Naive thymus-derived CD8-positive, alpha-beta T cell (primary cell): ENCODE measurements at places on chromosomes 11 and 22.
A peak's percentile ranks its signal among the peaks of the same experiment; 100 is the strongest.

DNA sequence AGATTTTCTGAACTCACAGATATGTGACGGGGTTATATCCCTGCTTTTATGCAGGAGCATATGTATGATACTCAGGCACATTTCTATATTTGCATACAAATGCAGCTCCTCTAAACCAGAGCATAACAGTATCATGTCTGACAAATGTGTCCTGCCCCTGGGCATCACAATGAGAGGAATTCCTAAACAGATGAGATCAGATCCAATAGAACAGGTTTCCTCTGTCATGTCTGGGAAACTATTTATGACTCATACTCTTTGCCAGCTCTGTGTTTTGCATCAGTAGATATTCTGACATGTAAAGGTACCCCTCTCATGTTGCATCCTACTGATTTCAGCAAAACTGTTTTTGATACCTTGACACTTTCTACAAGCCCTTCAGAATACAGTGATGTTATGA, 29.4 kb downstream of the SYT9 start:
- peaks cover 25% of the 10 kb centered on the region for H3K27me3 ChIP-seq
- no peak overlapping the region for H3K27ac ChIP-seq
- H3K36me3 ChIP-seq, result no peaks in the 10 kb centered on the region
- H3K4me3 ChIP-seq, result no peak overlapping the region
- H3K4me1 ChIP-seq, result no peaks in the 10 kb centered on the region
- no peak for DNase-seq

GRCh38 chr11:117034901-117035300, 63.3 kb downstream of the SIK3 start:
- H3K27ac ChIP-seq, result no peak overlapping the region
- DNase-seq, result no peak
- H3K4me1 ChIP-seq, result peaks cover 51% of the 10 kb centered on the region
- H3K4me3 ChIP-seq, result no peak overlapping the region
- no peaks in the 10 kb centered on the region for H3K27me3 ChIP-seq

DNA sequence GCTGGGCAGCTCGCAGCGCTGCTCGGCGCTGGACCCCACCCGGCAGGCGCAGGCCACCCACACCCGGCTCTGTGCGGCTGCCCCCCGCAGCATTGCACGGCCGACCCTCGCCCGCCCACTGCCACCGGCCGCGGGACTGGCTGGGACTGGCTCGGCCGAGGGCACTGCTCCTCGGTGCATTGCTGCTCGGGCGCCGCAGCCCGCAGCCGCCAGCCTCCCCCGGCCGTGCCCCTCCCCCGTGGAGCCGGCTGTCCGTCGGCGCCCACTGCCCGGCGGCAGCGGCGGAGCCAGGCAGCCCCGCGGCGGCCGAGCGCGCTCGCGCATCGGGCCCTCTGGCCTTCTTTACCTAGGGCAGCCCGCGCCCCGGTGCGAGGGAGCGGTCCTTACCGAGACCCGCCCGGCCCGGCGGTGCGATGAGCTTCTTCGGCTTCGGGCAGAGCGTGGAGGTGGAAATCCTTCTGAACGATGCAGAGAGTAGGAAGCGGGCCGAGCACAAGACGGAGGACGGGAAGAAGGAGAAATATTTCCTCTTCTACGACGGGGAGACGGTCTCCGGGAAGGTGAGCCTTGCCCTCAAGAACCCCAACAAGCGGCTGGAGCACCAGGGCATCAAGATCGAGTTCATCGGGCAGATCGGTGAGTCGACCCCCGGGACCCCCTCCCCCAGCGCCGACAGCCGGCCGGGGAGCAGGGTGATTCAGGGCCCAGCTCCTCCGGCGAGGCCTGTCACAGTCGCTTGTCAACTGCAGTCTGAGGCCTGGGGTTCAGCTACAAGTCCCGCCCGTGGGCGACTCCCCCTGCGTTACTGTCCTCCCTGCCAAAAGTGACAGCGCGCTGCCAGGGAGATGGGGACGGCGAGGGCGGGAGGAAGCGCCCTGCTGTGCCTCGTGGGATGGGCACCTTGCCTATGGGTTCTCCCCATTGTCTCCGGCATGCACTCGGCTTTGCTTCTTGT, 516 bp downstream of the VPS26B start:
- H3K27me3 ChIP-seq, result no peaks in the 10 kb centered on the region
- H3K4me3 ChIP-seq, result peak overlapping the region; percentile 97
- peak overlapping the region; percentile 78 for H3K27ac ChIP-seq
- H3K36me3 ChIP-seq, result peaks cover 9% of the 10 kb centered on the region
- peaks cover 68% of the 10 kb centered on the region for H3K4me1 ChIP-seq

DNA sequence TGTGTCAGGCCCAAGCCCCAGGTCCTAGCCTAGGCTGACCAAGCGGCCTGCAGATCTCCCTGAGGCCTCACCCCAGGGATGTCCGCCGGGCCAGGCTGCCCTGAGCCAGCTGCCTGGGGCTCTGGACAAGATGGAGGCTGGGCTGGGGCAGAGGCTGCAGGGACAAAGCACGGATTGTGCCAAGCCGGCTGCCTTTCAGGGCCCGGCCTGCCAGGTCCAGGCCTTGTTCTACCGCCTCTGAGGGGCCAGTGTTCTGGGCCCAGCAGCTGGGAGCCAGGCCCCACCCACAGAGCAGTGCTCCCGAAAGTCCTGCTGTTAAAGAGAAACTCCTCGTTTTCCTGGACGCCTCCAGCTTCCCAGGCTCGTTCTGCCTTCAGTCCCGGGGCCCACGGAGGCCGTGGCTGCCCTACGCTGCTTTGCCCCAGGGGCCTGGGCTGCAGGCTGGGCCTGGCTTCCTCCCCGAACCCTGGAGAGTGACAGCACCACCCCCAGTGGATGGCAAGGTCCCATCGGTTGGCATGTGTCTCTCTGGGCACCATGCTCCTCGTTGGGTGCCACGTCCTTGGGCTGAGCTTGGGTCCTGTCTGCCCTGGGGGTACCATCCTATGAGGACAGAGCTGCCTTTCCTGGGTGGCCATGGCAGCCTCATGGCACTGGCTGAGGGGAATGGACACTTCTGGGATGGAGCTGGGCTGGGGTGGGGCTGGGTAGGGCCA, 7.6 kb downstream of the BRSK2 start:
- no peak overlapping the region for H3K4me3 ChIP-seq
- H3K36me3 ChIP-seq, result no peaks in the 10 kb centered on the region
- H3K27ac ChIP-seq, result no peak overlapping the region
- peaks cover 23% of the 10 kb centered on the region for H3K27me3 ChIP-seq
- no peak for DNase-seq
- peaks cover 2% of the 10 kb centered on the region for H3K4me1 ChIP-seq

DNA sequence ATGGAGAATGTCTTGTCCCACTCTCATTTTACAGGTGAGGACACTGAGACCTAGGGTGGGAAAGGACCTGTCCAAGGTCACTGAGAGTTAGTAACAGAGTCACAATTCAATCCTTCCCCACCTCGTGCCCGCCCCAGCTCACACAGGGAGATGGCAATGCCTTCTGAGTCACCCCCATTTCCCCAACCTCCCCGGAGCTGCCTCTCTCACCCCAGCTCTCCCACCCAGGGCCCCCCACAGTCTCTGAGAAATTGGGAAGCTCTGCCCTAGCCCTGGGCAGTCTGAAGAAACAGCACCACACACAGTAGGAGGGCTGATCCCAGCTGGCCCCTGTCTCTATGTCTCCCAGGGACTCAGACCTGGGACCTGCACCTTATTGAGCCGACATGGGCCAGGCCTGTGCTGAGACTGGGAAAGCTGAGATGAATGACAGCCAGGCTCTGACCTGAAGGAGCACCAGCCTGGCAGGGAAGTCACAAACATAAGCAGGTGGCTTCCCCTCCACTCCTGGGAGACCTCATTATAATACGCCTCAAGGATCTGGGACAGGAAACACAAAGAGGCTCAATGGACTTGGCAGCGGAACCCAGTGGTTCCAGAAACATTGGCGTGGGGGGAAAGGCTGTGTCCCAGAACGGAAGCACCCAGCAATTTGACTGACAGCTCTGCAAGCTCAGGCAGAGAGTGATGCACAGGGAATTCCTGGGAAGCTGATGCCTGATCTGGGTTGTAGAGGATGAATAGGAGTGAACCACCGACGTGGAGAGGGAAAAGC, 51.0 kb downstream of the CD6 start:
- H3K27me3 ChIP-seq, result no peaks in the 10 kb centered on the region
- H3K4me1 ChIP-seq, result peaks cover 80% of the 10 kb centered on the region
- H3K27ac ChIP-seq, result peak overlapping the region; percentile 98
- H3K36me3 ChIP-seq, result peaks cover 7% of the 10 kb centered on the region
- no peak for DNase-seq

GRCh38 chr11:68153742-68154141, 32.6 kb upstream of the CHKA start:
- H3K4me3 ChIP-seq, result no peak overlapping the region
- H3K4me1 ChIP-seq, result no peaks in the 10 kb centered on the region
- no peak overlapping the region for H3K27ac ChIP-seq
- no peaks in the 10 kb centered on the region for H3K27me3 ChIP-seq
- no peaks in the 10 kb centered on the region for H3K36me3 ChIP-seq

DNA sequence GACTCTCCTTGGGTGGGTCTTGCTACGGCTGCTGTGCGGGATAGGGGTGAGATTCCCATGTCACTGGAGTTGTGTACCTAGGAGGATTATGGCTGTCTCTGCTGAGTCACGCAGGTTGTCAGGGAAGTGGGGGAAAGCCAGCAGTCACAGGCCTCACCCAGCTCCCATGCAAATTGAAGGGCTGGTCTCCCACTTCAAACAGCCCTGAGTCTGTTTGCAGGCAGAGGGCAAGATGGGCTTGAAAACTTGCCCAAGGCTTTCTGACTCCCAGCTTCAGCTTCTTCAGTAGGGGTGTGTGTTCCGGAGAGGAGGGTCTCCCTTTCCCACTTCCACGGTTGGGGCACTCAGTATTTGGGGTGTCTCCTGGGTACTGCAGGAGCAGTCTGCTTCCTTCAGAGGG, 10.9 kb upstream of the SC5D start:
- peaks cover 1% of the 10 kb centered on the region for H3K4me1 ChIP-seq
- no peak for DNase-seq
- no peaks in the 10 kb centered on the region for H3K36me3 ChIP-seq
- peak overlapping the region; percentile 54 for H3K4me3 ChIP-seq

- no peak overlapping the region for H3K27ac ChIP-seq
- H3K4me3 ChIP-seq, result no peak overlapping the region
- peaks cover 55% of the 10 kb centered on the region for H3K27me3 ChIP-seq
- no peak for DNase-seq
- H3K4me1 ChIP-seq, result no peaks in the 10 kb centered on the region
- peaks cover 2% of the 10 kb centered on the region for H3K36me3 ChIP-seq
Observed at GRCh38 chr11:122523846-122524805, 131.4 kb upstream of the UBASH3B start.

DNA sequence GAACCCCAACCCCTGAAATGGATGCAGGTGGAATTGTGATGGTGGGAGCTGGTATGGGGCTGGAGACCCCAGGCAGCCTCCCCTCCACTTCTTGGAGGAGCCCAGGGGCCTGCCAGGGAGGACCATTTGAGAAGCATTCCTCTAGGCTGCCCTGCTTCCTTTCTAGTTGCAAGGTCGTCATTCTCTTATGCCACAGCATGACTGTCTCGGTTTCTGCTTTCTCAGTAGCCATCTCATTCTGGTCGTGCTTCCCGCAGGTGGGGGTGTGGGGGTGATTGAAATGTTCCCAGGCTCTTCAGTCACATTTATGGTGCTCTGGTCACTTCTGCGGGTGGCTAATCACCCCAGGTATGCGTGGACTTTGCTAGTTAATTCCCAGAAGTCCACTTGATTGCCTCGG, 223.7 kb upstream of the TBCEL start:
- H3K36me3 ChIP-seq, result no peaks in the 10 kb centered on the region
- H3K27ac ChIP-seq, result no peak overlapping the region
- DNase-seq, result no peak
- peaks cover 5% of the 10 kb centered on the region for H3K4me1 ChIP-seq

- DNase-seq, result no peak
- H3K27ac ChIP-seq, result no peak overlapping the region
- H3K4me3 ChIP-seq, result no peak overlapping the region
- H3K4me1 ChIP-seq, result no peaks in the 10 kb centered on the region
Observed at GRCh38 chr11:19466314-19466713, 225.6 kb upstream of the E2F8 start.

- H3K4me1 ChIP-seq, result peaks cover 3% of the 10 kb centered on the region
- no peaks in the 10 kb centered on the region for H3K36me3 ChIP-seq
- H3K27ac ChIP-seq, result no peak overlapping the region
- no peaks in the 10 kb centered on the region for H3K27me3 ChIP-seq
- DNase-seq, result no peak
Observed at GRCh38 chr22:22558071-22558971, 744 bp downstream of the PRAME start.

- H3K4me3 ChIP-seq, result no peak overlapping the region
- DNase-seq, result no peak
- peaks cover 1% of the 10 kb centered on the region for H3K4me1 ChIP-seq
- H3K27ac ChIP-seq, result no peak overlapping the region
Observed at GRCh38 chr11:7253800-7254199, 2.1 kb downstream of the SYT9 start.

DNA sequence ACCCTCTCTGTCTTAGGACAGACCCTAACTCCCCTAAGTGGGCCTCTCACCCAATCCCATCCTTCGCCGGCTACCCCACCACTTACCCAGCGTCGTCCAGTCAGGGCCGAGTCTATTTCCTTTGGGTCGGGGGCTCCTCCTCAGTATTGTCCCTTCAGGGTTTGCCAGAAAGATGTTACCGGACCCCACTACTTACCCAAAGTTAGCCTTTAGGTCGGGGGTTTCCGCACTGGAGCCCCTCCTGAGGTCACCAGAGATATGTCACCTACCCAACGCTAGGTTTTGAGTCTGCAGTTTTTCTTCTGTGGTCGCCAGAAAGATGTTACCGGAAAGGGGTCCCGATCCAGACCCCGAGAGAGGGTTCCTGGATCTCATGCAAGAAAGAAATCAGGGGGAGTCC, 17.9 kb upstream of the B4GALNT4 start:
- H3K27ac ChIP-seq, result no peak overlapping the region
- DNase-seq, result no peak
- peaks cover 53% of the 10 kb centered on the region for H3K4me1 ChIP-seq

GRCh38 chr11:130118636-130119387, 40.8 kb upstream of the ST14 start:
- peaks cover 25% of the 10 kb centered on the region for H3K4me1 ChIP-seq
- peaks cover 28% of the 10 kb centered on the region for H3K27me3 ChIP-seq
- peaks cover 24% of the 10 kb centered on the region for H3K36me3 ChIP-seq
- peak; percentile 31 for DNase-seq

GRCh38 chr11:1260620-1261019, 37.8 kb downstream of the MUC5B start:
- H3K27me3 ChIP-seq, result no peaks in the 10 kb centered on the region
- H3K36me3 ChIP-seq, result no peaks in the 10 kb centered on the region
- H3K4me3 ChIP-seq, result peak overlapping the region; percentile 29
- H3K27ac ChIP-seq, result no peak overlapping the region
- no peak for DNase-seq

DNA sequence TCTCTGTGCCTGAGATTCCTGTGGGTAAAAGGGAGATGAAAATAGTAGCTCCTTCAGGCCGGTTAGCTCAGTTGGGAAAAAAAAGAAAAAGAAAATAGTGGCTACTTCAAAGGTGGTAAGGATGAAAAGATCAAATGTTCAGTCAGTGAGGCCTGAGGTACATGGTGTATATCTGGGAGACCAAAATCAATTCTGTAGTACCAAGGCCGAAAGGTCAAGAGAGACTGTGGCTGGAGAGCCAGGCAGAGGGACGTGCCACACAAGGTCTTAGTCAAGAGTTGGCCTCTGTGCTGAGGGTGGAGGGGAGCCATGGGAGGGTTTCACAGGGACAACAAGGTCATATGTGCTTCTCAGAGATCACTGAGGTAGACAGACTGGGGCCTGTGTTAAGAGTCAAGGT, 4.8 kb upstream of the GDPD5 start:
- no peak overlapping the region for H3K27ac ChIP-seq
- H3K36me3 ChIP-seq, result no peaks in the 10 kb centered on the region
- H3K4me1 ChIP-seq, result peaks cover 31% of the 10 kb centered on the region
- H3K27me3 ChIP-seq, result no peaks in the 10 kb centered on the region
